NCI-H1092 (cell line): ENCODE measurements at places on chromosomes 1 and 21.

- DNase-seq = peak; percentile 68
Observed at GRCh38 chr1:214003233-214003632, 15.5 kb downstream of the PROX1 start.

- no peak for DNase-seq
Observed at GRCh38 chr1:40997096-40997495, 17.6 kb downstream of the CTPS1 start.

GRCh38 chr1:25342846-25343245 is 4.7 kb downstream of the TMEM50A start:
- DNase-seq = no peak

- DNase-seq = no peak
Observed at GRCh38 chr21:25563361-25564116, 43.7 kb downstream of the MRPL39 start.

- DNase-seq = no peak
Observed at GRCh38 chr1:186683652-186684410, 3.6 kb upstream of the PTGS2 start.

- no peak for DNase-seq
Observed at GRCh38 chr21:29092102-29092959, 18.9 kb upstream of the CCT8 start.

DNA sequence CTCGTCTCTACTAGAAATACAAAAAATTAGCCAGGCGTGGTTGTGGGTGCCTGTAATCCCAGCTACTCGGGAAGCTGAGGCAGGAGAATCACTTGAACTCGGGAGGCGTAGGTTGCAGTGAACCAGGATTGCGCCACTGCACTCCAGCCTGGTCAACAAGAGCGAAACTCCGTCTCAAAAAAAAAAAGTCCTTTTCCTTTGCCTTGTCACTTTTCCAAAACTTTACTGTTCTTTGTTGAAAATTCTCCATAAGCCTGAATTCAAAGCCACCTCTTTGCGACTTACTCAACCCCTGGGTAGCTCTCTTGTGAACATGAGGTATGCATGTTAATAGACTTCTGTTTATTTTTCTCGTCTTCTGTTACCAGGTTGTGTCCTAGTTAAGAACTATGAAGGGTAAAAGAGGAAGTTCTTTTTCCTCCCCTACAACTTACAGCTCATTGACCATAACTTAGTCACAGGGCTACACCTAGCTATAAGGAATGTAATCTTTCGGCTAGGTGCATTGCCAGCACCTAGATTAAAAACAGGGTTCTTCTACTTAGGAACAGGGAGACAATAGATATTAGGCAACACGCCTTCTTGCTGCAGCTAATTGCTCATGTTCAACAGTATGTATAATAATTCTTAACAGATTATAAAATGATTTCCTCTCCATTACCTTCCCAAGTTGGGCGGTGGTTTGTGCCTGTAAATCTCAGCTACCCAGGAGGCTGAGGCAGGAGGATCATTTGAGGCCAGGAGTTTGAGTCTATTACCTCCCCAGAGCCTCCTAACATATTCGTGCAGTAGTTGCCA is 40.9 kb downstream of the PTAFR start:
- no peak for DNase-seq

DNA sequence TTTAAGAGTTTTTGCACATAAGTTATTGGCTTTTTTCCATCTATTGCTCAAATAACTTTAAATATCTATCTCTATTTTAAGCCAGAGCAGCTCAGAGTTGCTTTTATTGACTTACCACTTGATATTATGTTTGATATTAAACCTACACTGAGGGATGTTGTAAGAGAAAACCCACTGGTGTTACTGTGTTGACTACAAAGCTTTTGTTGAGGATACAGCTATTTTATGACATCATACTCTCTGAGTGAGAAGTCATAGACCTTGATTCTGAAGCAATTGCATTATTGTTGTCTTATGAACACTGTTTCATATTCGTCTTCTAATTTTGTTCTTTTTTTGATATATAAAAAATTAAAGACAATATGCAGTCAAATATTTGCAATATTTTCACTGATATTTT is 560.4 kb downstream of the PTBP2 start:
- DNase-seq = no peak

GRCh38 chr1:17658837-17659236 is 96.3 kb upstream of the ACTL8 start:
- DNase-seq = no peak

GRCh38 chr1:108865316-108865910 is 8.5 kb upstream of the AKNAD1 start:
- no peak for DNase-seq

DNA sequence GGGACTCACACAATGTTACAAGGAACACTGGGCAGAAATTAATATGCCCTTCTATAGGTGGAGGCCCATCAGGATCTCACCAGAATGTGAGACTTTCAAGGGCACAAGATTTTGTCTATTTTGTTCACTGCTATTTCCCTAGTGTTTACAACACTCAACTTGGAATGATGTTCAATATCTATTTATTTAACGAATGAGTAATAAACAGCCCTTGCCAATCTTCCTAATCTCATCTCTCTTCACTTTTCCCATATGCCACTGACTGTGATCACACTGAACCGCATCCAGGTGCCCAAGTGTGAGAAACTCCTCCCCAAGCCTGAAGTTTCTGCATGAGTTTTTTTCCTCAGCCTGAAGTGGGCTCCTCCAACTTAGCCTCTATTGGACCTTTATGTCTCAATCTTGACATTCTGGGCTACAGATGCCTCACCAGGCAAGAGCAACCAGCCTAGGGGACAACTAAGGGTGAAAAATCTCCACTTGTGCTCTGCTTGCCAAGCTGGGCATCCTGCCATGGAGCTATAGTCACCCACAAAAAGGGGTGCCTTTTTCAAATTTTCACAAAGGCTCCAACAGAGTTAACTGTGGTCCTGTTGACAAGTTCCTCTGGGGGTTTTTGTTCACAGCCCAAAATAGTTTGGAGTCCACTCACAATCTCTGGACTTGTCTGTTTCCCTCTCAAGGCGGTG is 105.6 kb downstream of the PLPP3 start:
- no peak for DNase-seq

GRCh38 chr1:193240609-193241008 is 54.2 kb upstream of the B3GALT2 start:
- no peak for DNase-seq
